K562 (cell line): ENCODE measurements at places on chromosomes 3 and 15. TPM values are rescaled to one million over a fixed set of nuclear protein-coding genes. Genes with fewer than 3 reads are reported as not detected.

GOLGA6L7 gene
- total RNA-seq: 0.11 TPM in 1 of 2 replicates, not detected in the other

DNA sequence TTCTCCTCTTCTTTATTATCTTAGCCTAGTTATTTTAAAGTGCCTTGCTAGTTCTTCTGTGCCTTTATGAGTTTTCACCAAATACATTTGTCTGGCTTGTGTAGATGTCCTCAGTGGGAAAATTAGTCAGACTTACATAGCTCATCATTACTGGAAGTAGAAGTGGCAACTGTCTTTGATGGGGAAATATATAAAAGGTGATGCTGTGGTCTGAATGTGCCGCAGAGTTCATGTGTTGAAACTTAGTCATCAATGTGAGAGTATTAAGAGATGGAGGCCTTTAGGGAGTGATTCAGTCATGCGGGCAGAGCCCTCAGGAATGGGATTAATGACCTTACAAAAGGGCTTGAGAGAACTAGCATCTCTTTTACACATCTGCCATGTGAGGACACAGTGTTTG is 6.4 kb upstream of the ERICH6 start:
- DNase-seq: no peak
- no peaks in the 10 kb centered on the region; the same call in 1 of the 2 replicates for H3K4me1 ChIP-seq
- H3K27ac ChIP-seq: no peak overlapping the region
- H3K27me3 ChIP-seq: no peaks in the 10 kb centered on the region
- H3K36me3 ChIP-seq: no peaks in the 10 kb centered on the region

ONECUT1 gene
- total RNA-seq: not detected in 2 replicates

ULK3 gene
- total RNA-seq: 36.9 and 38.3 TPM in 2 replicates

GRCh38 chr3:24368605-24369004 is 126.0 kb downstream of the THRB start:
- H3K36me3 ChIP-seq: no peaks in the 10 kb centered on the region; the same call in 2 of the 3 replicates
- no peak overlapping the region for H3K27ac ChIP-seq
- H3K4me1 ChIP-seq: no peaks in the 10 kb centered on the region; the same call in 1 of the 2 replicates
- no peaks in the 10 kb centered on the region for H3K27me3 ChIP-seq
- no peak overlapping the region for H3K4me3 ChIP-seq
- DNase-seq: no peak

GRCh38 chr15:101058735-101059134 is 139.6 kb downstream of the LRRK1 start:
- no peaks in the 10 kb centered on the region for H3K36me3 ChIP-seq
- H3K27me3 ChIP-seq: peaks cover 93% of the 10 kb centered on the region
- no peak for DNase-seq
- H3K27ac ChIP-seq: no peak overlapping the region

ATP13A5 gene
- total RNA-seq: not detected in 2 replicates

DNA sequence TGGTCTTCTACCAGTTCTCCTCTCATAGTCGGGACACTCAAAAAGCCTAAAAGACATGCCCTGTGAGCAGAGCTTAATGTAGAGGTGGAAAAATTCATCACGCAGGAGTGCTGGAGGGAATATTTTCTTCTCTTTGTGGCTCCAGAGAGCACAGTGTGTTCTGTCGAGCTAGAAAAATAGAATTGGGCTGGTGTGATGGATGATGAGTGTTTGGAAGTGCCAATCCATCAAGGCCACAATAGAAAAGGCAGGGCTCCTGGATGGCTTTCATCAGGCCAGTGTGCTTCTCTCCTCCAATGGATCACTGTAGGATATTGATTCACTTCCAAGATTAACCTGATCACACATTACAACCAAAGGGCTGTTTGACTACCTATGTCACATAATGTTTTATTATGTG is 65.7 kb downstream of the CD47 start:
- H3K36me3 ChIP-seq: no peaks in the 10 kb centered on the region
- H3K27me3 ChIP-seq: peaks cover 4% of the 10 kb centered on the region
- no peaks in the 10 kb centered on the region for H3K4me1 ChIP-seq
- no peak for DNase-seq

CAPN3 gene
- 0.33 TPM in 1 of 2 replicates, not detected in the other for total RNA-seq

PLSCR5 gene
- not detected in 2 replicates for total RNA-seq

ABCC5 gene
- total RNA-seq: 50.0 and 50.9 TPM in 2 replicates

GOLGA8R gene
- 0.04 and 0.11 TPM in 2 replicates for total RNA-seq
